IMR-90 (cell line): ENCODE measurements at places on chromosomes 12 and 14. TPM values are rescaled to one million over a fixed set of nuclear protein-coding genes. Genes with fewer than 3 reads are reported as not detected.
A peak's percentile ranks its signal among the peaks of the same experiment; 100 is the strongest.

- DNase-seq: no peak
Measured at GRCh38 chr14:57930241-57930975, 64.5 kb upstream of the SLC35F4 start.

- DNase-seq: no peak
Measured at GRCh38 chr14:39733741-39734140, 301.5 kb upstream of the FBXO33 start.

- peak; percentile 79 for DNase-seq
Measured at GRCh38 chr14:93112891-93113677, 2.6 kb downstream of the ITPK1 start.

- no peak for DNase-seq
Measured at GRCh38 chr12:41510470-41510869, 322.4 kb downstream of the PDZRN4 start.

- DNase-seq: peak; percentile 43
Measured at GRCh38 chr12:27359578-27360340, 27.1 kb downstream of the BMAL2 start.

The SMARCD1 gene
- total RNA-seq: 28.1 TPM in 2 replicates

DNA sequence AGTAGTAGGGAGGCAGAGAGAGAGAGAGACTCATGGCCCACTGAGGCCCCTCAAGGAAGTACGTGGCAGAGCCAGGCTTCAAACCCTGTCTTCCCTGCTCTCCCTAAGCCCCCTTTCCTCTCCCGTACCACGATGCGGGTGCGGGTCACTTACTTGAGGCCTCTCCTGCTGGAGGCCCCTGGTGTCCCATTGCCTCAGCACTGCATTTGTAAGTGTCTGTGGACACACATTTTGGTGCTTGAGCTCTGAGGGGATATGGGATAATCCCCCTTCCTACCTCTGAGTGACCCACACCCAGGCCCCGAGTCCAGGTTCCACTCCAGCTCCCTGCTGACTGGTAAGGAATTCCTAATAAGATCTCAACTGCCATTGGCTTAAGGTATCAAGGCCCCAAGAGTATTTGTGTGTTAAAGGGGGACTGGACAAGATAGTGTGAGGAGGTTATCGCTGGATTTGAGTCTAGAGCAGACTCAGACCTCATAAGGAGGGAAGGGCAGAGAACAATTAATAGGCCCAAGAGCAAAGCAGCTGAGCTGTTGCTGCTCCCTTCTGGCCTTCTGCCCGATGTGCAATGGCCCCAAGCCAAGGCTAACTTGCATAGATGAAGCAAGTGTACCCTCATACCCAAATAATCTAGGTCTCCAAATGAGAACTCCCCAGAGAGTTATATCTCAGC lies 71.9 kb downstream of the CRACR2A start:
- no peak for DNase-seq

The LALBA gene
- total RNA-seq: not detected in 2 replicates

The GPRC5D gene
- total RNA-seq: not detected in 2 replicates

The TSPAN9 gene
- total RNA-seq: 16.1 and 17.7 TPM in 2 replicates
